Gastroesophageal sphincter (tissue), 4 donors: ENCODE measurements at places on chromosomes 7 and 10.

GRCh38 chr10:44427037-44427436 lies 42.1 kb upstream of the CXCL12 start:
- ATAC-seq = no peak

GRCh38 chr7:154504918-154505317 lies 452.7 kb downstream of the DPP6 start:
- no peak for ATAC-seq

- ATAC-seq = no peak
Observed at GRCh38 chr10:7913126-7913872, 95.0 kb downstream of the TAF3 start.

GRCh38 chr7:11436316-11436715 lies 395.7 kb downstream of the THSD7A start:
- ATAC-seq = no peak

DNA sequence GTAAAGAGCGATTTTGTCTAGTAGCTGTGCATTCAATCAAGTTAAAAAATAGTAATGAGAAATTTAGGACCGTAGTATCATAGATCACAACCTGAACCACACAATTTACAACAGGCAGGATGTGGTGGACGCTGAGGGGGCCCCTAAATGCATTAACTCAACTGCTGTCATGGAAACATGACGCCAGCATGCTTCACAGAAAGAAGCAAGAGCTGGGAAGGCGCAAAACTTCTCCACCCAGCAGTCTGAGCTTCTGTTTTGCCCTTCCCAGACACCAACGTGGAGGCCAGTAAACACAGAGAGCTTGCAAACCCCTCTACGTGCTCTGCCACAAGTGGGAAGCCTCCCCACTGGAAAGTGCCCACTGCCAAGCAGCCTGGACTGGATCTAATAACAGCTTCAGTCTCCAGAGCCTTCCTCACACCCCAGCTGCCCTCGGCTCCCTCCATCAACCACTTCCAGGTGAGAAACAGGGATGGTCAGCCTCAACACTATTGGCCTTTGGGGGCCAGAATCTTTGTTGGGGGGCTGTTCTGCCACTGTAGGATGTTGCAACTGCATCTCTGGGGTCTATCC lies 151.8 kb downstream of the SFMBT2 start:
- no peak for ATAC-seq
